ENCODE measurements at places on chromosomes 1 and 21.
A peak's percentile ranks its signal among the peaks of the same experiment; 100 is the strongest.

GRCh38 chr1:105874621-105875020, 1181.9 kb upstream of the PRMT6 start:
- DNase-seq: no peak

DNA sequence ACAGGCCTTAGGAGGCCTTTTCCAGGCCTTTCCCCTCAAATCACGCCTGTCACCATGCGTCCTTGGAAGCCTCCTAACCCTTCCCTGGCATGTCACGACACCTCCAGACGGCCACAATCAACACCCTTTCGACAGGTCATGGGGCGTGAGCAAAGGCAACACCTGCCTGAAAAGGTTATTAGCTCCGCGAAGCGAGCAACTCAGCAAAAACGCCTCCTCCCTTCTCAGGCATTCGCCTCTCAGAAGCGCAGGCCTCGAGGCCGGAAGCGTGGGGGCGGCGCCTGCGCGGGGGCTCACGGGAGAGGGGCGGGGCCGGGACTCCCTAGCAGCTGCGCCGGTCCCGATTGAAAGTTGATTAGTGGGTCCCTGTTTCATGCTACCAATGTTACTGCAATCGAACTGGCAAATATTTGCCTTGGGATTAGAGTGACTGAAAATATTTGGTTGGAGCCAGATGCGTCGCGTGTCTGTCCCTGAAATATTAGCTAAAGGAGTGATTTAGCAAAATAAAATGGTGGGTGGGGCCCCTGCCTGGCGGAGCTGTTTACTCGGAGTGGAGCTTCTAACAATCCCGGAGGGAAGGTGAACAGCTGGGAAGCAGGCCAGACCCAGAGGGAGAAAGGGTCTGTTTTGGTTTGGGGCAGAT, 44.9 kb downstream of the GFI1 start:
- no peak for DNase-seq

- no peak for DNase-seq
Observed at GRCh38 chr21:44706026-44706705, 5.2 kb downstream of the TSPEAR start.

GRCh38 chr1:43978551-43979260, at the start of gene B4GALT2:
TSS of gene B4GALT2 (plus strand) at chr1:43979210. CDS start at chr1:43981161, 1,951 bp downstream.
- no peak for DNase-seq

- DNase-seq: no peak
Observed at GRCh38 chr1:81797701-81798100, 3.0 kb upstream of the ADGRL2 start.

- no peak for DNase-seq
Observed at GRCh38 chr1:30929135-30929889, 20.8 kb upstream of the SDC3 start.

- no peak for DNase-seq
Observed at GRCh38 chr1:206895837-206896242, 1.4 kb upstream of the IL24 start.

GRCh38 chr1:31502926-31503511, 73.3 kb upstream of the TINAGL1 start:
- no peak for DNase-seq

DNA sequence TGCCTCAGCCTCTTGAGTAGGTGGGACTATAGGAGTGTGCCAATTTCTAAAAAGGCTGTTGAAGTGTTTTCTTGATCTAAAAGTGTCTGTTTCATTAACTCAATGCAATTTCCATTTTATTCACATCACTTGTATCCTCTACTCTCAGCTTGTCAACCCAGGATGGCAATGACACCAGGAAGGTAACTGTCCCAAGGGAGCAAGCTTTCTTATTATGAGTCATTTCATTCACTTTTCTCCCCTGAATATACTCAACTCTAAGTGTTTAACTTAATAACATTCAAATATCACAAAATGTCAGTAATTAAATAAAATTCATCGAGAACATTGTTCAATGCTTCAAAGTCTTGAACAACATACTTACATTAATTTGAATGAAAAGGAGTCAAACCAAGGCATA, 22.9 kb upstream of the GFI1 start:
- DNase-seq: no peak

GRCh38 chr1:27879374-27880082, 7.2 kb downstream of the THEMIS2 start:
- no peak for DNase-seq

- DNase-seq: no peak
Observed at GRCh38 chr1:91680556-91681155, 180.0 kb downstream of the CDC7 start.

- DNase-seq: no peak
Observed at GRCh38 chr1:113567427-113567826, 177.1 kb downstream of the MAGI3 start.

GRCh38 chr21:27292229-27292628, 325.3 kb upstream of the ADAMTS5 start:
- no peak for DNase-seq

DNA sequence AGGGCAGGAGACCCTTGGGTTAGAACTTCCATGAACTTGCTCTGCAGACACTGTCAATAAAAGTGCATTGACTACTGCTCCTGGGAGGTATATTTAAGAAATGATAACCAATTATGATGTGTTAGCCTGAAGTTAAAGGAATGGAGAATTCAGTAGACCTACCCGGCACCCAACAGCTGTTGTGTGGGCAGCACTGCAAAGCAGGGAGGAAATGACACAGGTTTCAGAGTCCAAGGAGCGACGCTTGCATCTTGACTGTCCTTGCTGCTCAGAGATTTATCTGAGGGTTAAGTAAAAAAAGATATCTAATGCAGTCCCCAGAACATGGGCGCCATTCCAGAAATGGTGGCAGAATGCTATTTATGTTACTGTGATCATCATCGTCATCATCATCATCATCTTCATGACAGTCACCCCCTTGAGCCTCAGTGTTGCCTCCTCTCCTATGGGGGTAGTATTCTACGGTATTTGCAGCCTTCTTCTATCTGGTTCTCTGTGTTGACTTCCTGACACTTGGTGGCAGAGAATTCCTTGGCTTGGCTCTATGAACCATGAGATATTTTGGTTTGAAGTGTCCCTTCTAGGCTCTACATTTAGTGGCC, 225.9 kb downstream of the KAZN start:
- no peak for DNase-seq

- DNase-seq: peak; percentile 74
Observed at GRCh38 chr1:71634159-71634558, 553.3 kb upstream of the ZRANB2 start.

GRCh38 chr1:194990483-194990882, 1617.8 kb downstream of the KCNT2 start:
- no peak for DNase-seq

DNA sequence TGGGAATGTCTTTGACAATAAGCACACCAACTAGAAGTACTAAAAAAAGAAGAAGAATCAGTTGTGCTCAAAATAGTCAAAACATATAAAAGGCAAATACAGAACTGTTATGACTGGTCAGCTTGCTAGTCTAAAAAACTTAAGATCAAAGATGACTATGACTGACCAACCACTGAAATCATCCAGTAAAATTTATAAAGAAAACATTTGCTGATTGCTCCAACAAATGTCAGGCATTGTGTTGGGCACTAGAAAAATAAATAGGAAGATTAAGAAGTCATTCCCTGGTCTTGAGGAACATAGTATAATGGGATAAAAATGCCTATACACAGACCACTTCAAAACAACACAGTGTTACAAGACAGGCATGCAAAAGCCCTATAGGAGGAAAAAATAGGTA, 9.3 kb upstream of the ANGPTL3 start:
- DNase-seq: no peak

DNA sequence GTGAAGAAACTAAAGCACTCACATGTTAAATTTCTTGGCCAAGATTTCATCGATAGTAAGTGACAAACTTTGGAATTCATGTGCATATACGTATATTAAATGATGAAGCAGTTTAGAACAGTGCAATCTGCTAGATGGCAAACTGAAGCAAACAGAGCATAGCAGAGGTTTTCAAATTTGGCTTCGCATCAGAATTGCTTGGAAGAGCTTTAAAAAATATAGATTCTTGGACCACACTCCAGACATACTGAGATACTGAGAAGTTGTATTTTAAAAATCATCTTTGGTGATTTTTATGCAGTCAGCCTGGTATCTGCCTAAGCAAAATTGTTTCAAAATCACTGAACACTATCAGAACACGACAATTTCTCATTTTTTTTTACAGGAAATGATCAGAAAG, 709.2 kb downstream of the PLA2G4A start:
- no peak for DNase-seq

GRCh38 chr1:36093226-36093625, 4.5 kb downstream of the ADPRS start:
- no peak for DNase-seq

- no peak for DNase-seq
Observed at GRCh38 chr1:111654839-111655238, 35.2 kb downstream of the RAP1A start.

DNA sequence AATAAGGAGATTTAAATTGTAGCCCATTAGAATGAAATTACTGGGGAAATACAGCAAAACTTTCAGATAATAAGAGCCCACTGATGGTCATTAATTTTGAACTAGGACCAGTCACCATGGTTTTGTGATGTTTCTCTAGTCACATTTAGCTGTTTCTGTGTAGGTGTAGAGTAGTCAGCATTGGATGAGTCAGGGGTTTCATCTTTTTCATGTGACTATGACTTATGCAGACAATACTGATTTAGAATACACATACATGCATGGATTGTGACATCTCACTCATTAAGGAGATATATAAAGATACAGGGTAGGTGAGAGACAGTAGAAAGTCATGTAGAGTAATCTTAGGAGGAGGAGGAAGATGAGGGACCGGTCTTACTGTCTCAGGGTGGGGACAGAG, 1192.7 kb downstream of the KCNT2 start:
- no peak for DNase-seq

- DNase-seq: no peak
Observed at GRCh38 chr1:3352952-3353331, 101.5 kb upstream of the ARHGEF16 start.

- no peak for DNase-seq
Observed at GRCh38 chr1:34087986-34088385, 77.0 kb downstream of the CSMD2 start.

GRCh38 chr21:24369746-24370145, 1237.5 kb downstream of the MRPL39 start:
- no peak for DNase-seq

DNA sequence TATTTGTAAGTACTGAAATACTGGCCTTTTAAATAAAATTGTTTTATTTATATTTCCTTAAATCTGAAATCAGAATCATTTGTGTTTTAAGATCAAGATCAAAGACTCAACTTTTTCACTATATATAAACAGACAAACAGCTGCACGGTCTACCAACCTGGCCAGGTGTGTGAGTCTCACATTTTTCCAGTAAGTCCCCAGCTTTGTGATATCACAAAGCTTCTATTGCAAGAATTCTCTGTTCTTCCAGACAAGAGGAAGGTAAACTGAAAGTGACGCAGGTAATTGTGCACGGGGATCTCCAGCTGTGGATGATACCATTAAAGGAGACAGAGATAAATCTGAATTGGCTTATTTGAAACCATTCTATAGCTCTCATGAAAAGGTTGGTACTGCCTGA, 41.2 kb upstream of the CYP2J2 start:
- no peak for DNase-seq

DNA sequence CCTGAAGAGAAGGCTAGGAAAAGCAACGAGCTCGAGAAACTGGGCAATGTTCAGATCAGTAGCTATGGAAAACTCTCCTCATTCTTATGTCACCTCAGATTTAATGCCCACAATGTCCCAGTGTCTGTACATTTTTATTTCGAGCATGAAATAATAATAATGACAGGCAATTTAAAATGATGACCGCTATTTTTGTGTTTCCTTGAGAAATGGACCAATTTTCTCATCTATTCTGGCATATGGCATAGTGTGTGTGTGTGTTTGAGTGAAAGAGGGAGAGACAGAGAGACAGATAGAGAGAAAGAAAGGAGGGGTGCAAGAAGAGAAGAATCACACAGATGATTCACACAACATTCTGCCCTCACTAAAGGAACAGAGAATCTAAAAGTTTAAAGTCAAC, 119.1 kb upstream of the C1orf21 start:
- no peak for DNase-seq

DNA sequence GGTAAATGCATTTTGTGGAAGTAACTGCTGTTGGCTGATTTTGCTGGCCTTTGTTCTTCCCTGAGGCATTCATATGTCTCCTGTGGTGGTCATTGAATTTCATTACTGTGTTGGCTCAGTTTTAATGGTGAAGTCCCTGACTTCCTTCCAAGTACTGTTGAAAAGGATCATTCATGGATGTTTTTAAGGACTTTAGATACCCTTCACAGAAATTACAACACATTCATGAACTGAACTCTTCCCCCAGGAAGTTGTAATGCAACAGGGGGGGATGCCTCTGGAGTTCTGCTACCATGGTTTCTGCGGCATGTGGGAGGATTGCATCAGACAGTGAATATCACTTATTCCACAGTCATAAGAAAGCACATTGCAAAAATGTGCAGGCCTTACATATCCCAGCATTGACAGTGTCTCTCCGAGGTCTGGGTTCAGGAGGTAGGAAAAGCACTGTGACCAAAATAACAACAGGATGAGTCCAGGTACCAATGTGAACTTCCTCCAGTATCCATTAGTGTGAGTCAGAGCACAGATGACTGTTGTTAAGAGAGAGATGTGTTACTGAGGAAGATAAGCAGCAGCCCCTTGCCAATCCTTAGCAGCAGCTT, 2.1 kb upstream of the RAB3GAP2 start:
- no peak for DNase-seq

DNA sequence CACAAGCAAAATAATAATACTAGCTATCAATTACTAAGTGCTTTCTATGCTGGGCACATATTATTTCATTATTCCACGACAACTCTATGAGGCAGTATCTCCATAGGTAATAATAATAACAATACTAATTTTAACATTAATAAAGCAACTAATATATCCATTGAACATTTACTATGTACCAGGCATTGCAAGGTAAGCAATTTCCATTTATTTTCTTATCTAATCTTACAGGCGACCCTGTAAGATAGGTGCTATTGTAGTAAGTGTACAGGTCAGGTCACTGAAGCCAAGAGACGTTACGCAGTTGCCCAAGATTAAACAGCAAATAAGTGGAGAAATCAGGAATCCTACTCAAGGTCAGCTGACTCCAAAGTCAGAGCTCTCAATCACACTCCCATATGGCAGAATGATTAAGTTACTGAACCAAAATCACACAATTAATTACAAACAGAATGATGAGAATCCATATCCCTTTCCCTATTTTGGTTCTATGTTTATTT, 198.4 kb downstream of the SLC45A1 start:
- DNase-seq: no peak

GRCh38 chr1:7587773-7588456, 183.2 kb upstream of the VAMP3 start:
- DNase-seq: no peak

DNA sequence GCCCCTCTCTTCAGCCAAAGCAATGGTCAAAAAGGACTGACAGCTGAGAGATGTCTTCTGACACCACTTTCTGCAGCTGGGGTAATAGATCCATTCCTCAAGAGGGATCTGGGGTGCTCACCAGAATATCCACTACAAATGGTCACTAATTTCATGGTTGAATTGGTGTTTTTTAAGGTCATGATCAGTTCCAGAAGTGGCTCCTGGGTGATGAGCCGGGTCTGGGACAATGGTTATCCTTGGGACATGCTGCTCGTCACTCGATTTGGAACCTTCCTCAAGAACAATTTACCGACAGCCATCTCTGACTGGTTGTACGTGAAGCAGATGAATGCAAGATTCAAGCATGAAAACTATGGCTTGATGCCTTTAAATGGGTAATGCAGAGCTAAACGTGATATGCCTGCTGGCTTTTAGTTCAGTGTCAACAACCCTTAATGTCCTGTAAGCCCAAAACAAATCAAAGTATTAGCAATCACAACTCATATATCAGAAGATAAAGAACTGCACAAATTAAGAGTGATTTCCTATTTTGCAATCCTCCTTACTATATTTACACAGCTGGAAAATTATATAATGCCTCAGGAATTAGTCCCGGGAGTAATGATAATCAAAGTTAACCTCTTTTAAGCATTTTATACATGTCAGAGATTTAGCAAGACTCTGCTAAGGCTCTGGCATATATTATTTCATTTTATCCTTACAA, 20.1 kb downstream of the FMO3 start:
- no peak for DNase-seq

All from cerebellar nuclear complex (tissue), 1 donor.